Activated naive CD8-positive, alpha-beta T cell treated with anti-CD3 and anti-CD28 coated beads, Interleukin-2, amount 10 ng/mL, durations not matched to agents 7 days and 5 days (primary cell): ENCODE measurements at places on chromosomes 16 and 17.

DNA sequence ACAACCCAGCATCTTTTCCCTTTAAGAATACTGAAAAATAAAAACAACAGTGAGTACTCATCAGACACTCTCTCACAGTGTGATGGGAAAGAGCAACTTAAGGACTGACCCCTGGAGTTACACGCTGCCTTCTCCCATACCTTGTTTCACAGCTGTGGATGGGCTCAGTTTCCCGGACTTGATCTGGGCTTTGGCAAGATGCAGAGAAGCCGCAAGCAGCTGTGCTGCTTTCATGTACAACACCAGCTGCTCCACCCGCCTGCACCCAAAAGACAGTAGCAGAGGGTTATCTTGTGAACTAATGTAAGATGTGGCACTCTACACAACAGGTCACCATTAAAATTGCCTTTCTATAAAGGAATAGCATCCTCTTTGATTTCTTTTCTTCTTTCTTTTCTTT, 32.7 kb upstream of the ALDH3A1 start:
- DNase-seq: no peak

DNA sequence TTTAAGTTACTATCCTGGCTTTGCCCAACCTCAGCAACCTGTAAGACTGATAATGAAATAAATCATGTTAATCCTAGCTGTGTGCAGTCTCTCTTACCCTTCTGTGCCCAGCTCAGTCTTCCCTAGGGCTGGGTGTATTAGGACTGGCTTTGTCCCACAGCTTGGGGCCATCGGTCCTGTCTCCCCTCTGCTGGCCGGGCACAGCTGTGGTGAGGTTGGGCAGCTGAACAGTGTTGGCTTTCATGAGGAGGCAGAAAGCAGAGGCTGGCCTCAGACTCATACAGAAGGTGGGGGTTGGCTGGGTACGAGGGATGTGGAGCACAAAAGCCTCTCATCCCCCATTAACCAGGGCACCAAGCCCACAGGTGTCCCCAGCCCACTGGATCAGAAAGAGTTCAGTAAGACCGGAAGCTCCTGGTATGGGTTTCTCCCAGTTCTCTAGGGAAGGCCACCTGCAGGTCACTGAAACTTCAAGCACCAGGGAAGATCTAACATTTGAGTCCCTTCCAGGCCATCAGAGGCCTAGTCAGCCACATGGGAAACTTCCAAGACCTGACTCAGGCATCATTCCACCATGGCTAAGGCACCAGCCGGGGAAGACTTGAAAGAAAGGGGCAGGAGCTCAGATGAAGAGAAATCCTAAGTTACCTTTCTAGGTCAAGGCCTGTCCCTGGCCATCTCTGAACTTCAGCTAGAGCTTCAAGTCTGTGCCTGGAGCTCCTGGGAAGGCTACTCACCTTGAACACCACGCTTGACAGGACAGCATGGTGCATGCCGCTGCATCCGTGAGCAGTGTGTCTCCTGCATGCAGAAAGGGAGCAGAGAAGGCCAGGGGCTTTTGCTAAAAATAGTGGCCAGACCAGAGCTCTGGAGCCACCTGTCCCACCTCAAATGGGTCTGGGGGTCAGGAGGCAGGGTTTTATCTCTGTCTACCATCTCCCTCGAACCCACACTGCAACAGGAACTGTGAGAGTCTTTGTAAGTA, 8.8 kb downstream of the CNP start:
- DNase-seq: no peak

DNA sequence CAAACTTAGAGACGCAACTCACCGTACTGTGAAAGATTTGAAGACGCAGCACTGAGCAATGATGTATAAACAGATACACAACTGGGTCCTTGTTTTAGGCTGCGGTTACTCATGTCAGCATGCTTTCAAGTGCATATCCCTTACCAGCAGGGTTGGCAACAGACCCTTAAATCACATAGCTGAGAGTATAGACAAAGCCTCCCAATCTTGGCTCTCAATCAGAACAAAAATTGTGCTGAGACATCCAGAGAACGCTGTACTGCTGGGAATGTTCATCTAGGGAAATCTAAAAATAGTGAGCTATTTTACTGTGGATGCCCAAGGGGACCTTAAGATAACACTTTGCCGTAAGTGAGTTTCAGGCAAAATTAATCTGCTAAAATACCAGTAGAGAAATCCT, 84.4 kb upstream of the NUDT7 start:
- DNase-seq: no peak

DNA sequence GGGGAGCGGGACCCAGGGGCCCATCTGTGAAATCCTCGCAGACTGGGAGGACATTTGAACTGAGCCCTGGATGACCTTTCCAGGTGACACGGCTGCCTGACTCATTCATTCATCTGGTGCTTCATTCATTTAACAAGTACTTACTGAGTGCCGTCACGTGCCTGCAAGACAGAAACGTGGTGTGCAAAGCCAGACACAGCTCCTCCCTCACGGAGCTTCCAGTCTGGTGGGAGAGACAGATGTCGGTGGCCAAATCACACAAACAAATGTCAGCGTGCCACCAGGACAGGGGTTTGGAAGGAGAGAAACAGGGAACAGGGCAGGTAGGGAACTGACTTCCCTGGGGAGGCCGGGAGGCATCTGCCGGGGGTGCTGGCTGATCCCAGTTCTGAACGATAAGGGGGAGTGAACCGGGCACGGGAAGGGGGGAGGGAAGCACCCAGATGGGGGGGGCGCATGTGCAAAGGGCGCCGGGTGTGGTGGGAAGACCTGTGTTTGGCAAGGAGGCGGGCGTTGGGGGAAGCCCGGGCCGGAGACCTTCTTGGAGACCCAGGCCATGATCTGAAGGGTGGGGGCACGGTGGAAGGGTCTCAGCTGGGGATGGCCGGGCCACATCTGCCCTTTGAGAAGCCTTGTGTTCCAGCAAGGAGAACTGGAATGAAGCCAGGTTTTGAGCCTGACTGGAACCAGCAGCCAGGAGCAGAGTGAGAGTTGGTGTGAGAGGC, 93.6 kb upstream of the CIBAR2 start:
- no peak for DNase-seq
